ENCODE measurements at places on chromosomes 12 and 14.

GRCh38 chr12:130142736-130143135 lies 19.5 kb upstream of the FZD10 start:
- no peak for DNase-seq

GRCh38 chr14:90140298-90140955 lies 78.6 kb downstream of the KCNK13 start:
- DNase-seq: peak; percentile 39

DNA sequence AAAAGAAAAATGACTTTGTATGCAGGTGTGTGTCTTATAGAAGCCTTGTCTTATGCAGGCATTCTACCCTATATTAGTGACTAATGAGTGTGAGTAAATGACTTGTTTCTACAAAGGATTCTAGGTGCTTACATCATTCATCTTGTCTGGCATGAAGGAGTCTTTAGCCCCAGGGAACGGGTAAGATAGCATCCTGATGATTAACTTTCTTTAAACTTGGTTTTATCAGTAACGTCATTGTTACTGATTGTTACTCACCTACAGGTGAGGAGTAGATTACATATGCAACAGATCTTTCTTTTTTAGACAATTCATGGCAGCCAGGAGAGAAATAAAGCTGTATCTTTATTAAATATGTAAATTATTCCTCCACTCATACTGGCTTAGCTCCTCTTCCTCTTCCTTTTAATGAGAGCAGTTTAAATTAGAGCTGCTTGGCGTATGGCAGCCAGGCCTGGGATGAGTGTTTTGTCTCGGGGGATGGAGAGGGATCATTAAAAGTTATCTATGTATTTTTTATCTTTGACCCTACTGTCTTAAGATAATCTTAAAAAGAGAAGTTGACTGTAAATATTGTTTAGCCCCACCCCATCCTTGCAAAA lies 57.2 kb upstream of the ATP2A2 start:
- no peak for DNase-seq

- no peak for DNase-seq
Observed at GRCh38 chr12:57166971-57167371, 19.6 kb upstream of the LRP1-AS start.

DNA sequence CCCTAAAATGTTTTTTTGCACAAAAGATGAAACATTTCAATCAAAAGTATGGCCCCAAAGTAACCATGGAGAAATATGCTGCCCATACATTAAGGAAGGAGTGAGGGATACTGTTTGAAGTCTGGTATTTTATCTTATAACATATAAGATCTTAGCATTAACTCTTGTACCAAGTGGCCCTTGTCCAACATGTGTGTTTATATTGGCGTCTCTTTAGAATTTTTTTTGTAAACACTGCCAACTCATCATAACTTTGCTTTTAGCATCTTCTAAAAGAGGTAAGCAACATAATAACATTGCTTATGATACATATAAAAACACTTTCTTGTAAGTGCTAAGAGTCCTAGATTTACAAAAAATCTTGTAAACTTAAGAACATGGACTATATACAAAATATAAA lies 419.7 kb downstream of the ADAMTS20 start:
- DNase-seq: no peak

DNA sequence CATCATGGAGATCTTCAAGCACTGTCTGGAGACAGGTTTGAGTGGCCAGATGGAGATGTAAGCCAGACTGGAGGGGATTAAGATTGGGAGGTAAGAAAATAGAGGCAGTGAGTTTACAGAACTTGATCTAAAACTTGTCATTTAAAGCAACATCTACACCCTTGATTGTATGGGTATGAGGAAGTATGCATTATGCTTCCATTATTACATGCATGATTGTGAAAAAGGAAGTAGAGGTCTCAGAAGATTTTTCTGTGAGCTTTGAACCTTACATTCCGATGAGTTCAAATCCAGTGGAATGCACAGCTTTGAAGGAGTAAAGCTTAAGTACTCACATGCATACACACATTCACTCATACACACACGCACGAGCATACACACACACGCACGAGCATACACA lies 550.8 kb downstream of the MED13L start:
- no peak for DNase-seq

- DNase-seq: no peak
Observed at GRCh38 chr12:122028905-122029560, 7.3 kb downstream of the BCL7A start.

DNA sequence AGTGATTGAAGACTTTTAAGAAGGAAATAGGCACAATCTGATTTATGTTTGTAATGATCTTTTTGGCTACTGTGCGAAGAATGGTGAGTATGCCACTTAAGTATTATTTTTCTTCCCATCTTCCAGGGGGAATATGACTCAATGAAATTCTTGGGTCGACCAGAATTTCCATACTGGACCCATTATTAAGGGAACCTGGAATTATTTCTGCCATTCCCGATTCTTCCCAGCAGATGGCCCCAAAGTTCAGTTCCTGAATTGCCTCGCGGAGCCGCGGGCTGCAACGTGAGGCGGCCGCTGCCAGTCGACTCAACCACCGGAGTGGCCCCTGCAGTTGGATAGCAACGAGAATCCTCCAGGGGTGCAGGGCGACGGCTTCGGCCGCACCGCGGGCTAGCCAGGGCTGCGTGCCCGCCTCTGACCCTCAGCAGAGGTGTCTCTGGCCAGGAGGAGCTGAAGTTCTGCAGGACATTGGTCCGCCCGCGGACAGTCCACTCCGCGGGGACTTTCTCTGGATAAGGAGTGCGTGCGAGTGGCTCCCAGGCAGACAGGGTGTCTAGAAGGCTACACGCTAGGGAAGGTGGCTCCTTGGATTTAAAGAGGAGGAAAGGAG lies 628 bp upstream of the TSHR start:
- DNase-seq: peak; percentile 62

GRCh38 chr12:129617849-129618248 lies 286.0 kb downstream of the TMEM132D start:
- DNase-seq: no peak

- no peak for DNase-seq
Observed at GRCh38 chr14:35375558-35376025, 29.0 kb downstream of the NFKBIA start.

DNA sequence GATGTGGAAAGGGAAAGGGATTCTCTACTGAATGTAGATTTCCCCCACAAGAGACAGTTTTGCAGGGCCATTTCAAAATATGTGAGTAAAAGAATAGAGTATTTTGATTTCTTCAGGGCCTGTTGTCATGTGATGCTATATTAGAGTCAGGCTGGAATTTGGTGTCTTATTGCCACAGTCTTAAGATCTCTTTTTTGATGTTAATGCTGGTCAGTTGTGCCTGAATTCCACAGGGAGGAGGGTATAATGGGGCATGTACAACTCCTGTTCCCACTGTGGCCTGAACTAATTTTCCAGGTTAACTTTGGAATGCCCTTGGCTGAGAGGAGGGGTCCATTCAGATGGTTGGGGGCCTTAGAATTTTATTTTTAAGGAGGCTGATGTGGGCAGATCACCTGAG lies 111.0 kb upstream of the MAX start:
- DNase-seq: no peak

- DNase-seq: no peak
Observed at GRCh38 chr12:88433997-88434703, 146.1 kb downstream of the KITLG start.

DNA sequence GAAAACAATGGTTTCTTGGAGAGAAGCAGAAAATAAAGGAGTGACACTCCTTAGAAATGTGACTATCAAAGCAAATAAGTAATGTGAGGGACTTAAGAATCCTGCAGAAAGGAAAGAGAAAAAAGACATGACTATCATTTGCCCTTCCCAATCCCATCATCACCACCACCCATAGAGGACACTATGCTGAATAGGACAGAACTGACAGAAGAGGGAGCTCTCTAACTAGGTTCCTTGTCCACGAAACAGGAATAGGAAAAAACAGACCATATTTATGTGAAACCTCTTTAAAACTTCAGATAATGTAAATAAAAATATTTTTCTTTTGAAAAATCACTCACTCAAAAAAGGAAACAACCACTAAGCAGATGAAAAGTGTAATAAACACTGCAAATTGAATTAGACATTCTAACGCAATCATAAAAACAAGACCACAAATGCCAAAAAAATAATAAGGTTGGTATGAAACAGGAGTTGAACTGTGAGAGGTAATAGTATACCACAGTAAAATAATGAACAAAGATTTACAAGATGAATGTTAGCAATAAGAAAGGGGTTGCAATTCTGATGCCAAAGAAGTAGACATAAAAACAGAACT lies 24.1 kb downstream of the KLRD1 start:
- peak; percentile 79 for DNase-seq

DNA sequence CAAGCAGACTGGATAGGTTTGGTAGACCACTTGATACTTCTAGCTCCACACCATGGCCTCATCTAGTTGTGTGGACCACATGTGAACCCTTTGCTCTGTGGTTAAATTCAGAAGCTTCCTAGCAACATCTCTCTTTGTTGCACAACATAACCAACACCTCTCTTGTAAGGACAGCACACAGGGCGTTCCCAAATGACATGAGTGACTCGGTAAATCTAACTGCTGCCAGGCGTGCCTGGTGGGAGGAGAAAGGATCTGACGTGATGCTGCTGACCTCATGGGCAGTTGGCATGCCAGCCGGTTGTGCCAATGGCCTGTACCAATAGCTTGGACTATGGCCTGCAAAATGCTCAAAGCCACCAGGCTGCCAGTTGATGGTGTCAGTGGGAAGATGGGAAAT lies 93.8 kb downstream of the CPSF2 start:
- no peak for DNase-seq

DNA sequence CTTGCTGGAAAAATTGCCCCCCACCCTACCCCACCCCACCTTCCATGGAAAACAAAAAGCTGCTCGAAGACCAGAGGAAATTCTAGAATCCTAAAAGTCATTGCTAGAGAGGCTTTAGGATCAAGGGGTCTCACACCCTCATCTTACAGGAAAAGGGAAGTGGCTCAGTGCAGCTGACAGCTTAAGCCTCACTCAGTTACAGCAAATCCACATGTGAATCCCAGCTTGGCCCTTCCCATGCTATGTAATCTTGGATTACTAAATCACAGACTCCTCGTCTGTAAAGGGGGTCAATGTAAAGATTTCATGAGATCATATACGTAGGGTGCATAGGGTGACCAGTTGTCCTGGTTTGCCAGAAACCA lies 25.9 kb downstream of the CMKLR1 start:
- DNase-seq: no peak

DNA sequence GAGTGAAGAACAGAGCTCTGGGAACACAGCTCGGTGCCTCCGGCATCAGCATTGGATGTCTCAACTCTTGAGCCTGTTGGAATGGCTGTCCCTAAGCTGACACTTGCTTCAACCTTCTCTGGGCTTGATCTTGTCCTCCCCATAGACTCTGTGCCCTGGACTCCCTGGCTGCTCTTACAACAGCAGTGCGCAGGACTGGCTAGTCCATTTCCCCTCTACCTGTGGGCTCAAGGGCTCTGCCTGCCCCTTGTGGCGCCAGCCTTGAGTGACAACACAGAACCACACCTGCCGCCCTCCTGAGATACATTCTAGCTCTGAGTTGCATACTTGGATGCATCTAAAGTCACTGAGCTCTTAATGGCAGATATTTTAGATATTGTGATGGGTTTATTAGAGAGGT lies 6.2 kb downstream of the CRADD start:
- no peak for DNase-seq

- DNase-seq: no peak
Observed at GRCh38 chr14:106633721-106634120, 1107.3 kb downstream of the TMEM121 start.

DNA sequence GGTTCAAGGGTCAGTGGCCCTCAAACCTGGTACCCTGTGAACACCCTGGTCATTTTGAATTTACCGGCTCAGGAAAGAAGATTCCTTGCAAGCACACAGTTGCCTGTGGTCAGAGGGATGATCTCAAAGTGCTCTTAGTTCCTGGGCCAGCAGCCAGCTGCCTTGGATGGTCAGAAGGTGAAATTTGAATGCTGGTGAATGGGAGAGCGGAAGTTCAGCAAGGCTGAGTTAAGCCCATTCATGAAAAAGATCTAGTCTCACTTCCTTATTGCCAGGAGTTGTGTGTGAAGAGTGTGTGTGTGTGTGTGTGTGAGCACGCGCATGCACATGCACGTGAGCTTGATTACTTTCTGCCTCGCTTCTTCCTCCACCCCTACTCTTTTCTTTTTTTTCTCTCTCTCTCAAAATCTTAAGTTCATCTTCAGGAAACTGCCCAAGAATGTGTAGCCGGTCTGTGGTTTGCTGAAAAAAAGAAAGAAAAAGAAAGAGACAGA lies 155.5 kb upstream of the CCND2 start:
- DNase-seq: no peak

DNA sequence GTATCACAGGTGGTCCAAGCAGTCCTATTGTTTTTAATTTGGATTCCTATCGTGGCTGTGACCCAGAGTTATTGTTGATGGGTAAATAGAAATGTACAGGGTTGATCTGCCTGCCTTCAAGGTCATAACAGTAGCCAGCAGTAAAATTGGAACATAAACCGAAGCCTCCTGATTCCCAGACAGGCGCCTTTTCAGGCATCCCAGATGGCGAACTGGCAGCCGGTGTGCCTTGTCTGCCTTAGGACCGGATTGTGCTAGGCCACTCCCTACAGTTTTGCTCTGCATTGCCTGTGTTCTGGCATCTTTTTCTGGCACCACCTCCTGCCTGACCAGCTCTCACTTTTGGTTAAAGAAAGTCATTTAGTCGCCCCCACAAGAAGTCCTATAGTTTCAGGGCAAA lies 22.2 kb downstream of the TMEM117 start:
- no peak for DNase-seq

- no peak for DNase-seq
Observed at GRCh38 chr12:80178846-80179245, 79.5 kb downstream of the OTOGL start.

DNA sequence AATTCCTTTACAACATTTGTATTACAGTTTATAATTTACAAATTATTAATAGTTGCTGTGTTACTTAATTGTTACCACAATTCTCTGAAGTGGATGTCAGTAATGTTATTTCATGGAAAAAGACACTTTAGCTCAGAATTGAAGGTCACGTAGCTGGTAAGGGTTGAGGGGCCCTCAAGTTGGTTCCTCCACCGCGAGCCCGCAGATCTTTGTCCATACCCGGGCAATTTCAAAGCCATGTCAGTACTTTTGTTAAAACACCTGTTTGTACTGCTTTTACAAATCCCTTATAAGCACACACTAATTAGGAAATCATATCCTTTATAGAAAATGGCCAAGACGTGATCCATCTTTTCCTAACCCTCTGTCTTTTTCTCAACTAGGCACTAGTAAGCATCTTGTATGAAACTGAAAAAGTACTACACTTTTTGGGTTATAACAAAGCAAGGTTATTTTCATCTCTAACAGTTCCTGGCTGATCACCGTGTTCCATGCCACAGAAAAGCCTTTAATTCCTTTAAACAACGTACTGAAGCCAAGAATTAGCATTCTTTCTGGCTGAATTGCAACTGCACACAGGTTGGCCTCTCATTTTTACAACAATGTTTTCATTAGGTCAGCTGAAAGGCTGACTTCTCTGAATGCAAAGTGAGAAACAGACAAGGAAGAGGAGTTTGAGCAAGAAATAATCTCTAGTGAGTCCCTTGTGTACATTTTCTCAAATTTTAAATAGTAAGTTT lies 76.1 kb downstream of the CNTN1 start:
- DNase-seq: no peak
